ENCODE measurements at places on chromosomes 2 and 18.

DNA sequence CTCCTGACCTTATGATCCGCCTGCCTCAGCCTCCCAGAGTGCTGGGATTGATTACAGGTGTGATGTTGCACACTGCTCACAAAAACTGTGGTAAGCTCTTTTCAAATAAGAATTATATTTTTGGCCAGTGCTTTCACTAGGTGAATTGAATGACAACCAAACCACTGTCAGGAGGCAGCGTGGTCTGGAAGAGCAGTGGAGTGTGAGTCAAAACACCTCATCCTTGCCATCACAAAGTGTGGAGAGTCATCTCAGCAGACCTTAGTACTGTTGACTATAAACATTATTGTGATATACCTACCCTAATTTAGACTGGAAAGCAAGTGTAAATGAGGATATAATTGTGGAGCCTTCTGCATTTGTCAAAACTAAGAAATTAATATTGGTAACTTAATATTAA lies 61.3 kb downstream of the UBE2E3 start:
- DNase-seq: no peak

- DNase-seq: no peak
Observed at GRCh38 chr2:165560377-165560988, 91.0 kb downstream of the CSRNP3 start.

DNA sequence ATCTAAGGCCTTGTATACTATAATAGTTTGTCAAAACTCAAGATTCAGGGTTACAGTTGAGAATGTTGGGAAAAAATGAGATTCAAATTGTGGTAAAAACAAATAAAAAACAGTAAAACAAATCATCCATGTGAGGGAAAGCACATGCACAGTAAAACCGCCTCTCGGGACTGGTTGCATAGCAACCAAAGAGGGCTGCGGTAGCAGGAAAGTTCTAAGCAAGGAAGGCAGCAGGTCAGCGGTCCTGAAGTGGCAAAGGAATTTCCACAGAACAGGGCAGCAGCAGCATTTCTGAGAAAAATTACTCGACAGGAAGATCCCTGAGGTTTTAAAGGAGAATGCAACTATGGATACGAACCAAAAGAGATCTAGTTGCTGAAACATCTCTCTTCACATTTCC lies 93.7 kb downstream of the DYNAP start:
- DNase-seq: no peak

DNA sequence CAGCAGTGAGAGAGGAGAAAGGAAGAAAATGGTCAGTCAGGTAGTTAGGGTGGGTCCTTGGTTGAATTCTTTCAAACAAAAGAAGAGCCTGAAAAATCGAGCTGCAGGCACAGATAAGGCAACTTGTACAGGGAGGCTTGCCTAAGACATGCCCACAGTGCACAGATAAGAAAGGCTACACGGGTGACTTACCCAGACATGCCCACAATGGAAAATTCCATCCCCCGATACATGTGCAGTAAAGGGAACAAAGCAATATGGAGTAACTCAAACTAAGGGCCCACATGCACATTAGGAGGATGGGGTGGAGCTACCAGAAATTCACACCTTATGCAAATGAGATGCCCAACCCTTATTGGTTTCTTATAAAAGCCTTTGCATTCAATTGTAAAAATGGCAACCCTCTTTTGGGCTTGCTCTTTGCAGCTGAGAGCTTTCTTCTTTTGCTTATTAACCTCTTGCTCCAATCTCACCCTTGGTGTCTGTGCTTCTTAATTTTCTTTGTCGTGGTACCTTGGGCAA lies 110.3 kb upstream of the RMP24 start:
- DNase-seq: no peak

GRCh38 chr18:46621111-46621766 lies 35.8 kb downstream of the LOXHD1 start:
- no peak for DNase-seq

- no peak for DNase-seq
Observed at GRCh38 chr2:138247302-138247701, 254.3 kb upstream of the SPOPL start.

DNA sequence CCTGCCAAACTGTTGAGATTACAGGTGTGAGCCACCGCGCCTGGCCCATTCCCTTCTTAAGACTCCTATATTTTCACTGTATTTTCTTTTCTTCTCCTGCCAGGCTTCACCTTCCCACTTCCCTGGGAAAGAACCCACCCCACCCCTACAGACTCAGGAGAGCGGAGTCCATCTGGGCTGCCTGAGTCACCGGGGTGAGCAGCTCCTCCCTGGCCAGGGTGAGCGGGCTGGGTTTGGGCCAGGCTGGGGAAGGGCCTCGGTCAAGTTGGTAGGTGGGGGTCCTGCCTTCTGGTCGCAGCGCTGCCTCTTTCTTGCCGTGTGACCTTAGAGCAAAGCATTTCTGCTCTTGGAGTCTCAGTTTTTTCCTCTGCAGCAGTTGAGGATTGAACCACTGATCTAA lies 2.1 kb upstream of the GAREM2 start:
- no peak for DNase-seq

- DNase-seq: no peak
Observed at GRCh38 chr2:191933307-191934105, 86.6 kb upstream of the CAVIN2 start.

- DNase-seq: no peak
Observed at GRCh38 chr18:57649556-57650500, 28.2 kb upstream of the NARS1 start.

DNA sequence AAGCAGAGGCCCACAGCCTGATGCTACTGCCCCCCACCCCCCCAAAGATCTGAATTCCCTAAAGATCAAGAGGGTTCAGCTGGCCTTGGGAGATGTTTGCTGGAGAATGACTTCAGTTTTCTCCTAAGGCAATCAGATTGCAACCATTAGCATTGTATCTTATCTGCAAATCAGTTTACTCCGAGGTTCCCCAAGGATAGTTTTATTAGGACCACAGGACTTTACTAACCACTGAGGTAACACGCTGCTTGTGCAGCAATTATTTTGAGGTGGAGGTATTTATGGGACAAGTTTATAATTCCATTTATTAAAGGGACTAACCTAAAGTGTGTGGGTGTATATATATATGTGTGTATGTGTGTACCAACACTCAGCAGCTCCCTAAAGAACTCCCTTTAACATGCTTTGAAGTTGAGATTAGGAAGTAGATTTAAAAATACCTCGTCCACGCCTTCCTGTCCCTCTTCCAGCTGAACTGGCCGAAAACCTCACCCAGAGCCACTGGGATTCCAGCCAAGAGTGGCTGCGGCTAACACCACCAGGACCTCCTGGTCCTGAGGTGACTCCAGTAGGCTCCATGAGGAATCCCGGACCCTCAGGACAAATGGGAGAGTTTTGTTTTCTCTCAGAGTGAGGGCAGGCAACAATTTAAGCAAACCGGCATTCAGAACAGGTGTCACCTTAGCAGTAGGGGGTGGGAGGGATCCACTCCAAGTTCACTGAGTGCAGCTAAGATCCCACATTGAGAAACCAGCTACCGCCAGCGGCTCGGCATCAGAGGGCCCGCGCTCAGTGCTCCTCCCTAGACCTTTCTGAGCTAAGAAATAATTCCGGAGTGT lies 3.0 kb upstream of the DLX1 start:
- no peak for DNase-seq

All from activated naive CD4-positive, alpha-beta T cell (primary cell).